ENCODE measurements at places on chromosomes 4 and X.

DNA sequence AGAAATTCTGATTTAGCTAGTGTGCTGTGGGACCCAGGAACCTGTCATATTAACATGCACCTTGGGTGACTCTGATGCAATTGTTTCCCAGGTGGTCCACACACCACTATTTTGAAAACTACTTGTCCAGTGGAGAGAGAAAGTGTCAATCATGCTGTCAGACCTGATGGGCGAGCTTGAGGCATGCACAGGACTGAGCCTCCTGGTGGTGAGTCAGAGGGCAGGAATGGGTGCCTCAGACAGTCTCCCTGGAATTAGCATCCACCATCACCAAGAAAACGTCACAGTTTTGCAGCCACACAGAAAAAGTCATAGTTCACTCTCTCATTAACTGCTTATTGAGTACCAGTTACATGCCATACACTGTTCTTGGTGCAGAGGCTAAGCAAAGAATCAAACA, 181.8 kb upstream of the MAOA start:
- H3K4me3 ChIP-seq: no peak overlapping the region
- DNase-seq: no peak
- no peaks in the 10 kb centered on the region for H3K27me3 ChIP-seq
- no peaks in the 10 kb centered on the region for H3K36me3 ChIP-seq
- no peaks in the 10 kb centered on the region for H3K4me1 ChIP-seq
- H3K27ac ChIP-seq: no peak overlapping the region

- H3K4me1 ChIP-seq: peaks cover 9% of the 10 kb centered on the region
- no peak for DNase-seq
- no peak overlapping the region for H3K27ac ChIP-seq
- H3K27me3 ChIP-seq: no peaks in the 10 kb centered on the region
- no peak overlapping the region for H3K4me3 ChIP-seq
- H3K36me3 ChIP-seq: peaks cover 1% of the 10 kb centered on the region
Observed at GRCh38 chr4:139808808-139809756, 143.5 kb downstream of the MGST2 start.

DNA sequence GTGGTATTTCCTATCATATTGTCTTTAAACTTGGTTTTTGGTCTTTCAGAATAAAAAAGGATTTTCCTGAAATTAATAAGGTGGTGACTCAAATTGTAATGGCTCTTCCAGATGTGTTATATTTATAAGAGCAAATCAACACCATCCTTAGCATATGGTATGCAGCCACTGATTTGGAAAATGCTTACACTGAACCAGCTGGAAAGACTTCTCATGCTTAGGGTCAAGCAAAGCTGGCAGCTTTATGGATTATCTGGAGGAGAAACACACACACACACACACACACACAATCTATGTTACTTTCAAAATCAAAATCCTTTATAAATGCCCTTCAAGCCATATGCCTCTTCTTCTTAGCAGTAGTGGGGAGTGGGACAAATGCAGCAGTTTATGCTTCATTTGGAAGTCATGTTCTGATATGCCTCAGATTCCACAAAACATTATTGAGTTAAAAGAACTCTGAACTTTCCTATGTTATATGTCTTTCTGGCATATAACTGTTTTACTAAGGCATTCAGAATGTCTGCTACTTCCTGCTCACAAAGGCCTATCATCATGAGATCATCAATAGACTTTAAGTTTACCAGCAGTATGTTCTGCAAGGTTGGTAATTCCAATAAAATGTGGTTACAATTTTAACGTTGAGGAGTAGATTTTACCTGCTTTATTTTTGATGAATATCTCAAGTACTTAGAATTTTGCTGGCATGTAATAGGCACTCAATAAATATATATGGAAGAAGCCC, 72.9 kb upstream of the PRDM5 start:
- no peak overlapping the region for H3K27ac ChIP-seq
- peaks cover 6% of the 10 kb centered on the region for H3K27me3 ChIP-seq
- no peak overlapping the region for H3K4me3 ChIP-seq
- no peaks in the 10 kb centered on the region for H3K4me1 ChIP-seq
- H3K36me3 ChIP-seq: peaks cover 2% of the 10 kb centered on the region

DNA sequence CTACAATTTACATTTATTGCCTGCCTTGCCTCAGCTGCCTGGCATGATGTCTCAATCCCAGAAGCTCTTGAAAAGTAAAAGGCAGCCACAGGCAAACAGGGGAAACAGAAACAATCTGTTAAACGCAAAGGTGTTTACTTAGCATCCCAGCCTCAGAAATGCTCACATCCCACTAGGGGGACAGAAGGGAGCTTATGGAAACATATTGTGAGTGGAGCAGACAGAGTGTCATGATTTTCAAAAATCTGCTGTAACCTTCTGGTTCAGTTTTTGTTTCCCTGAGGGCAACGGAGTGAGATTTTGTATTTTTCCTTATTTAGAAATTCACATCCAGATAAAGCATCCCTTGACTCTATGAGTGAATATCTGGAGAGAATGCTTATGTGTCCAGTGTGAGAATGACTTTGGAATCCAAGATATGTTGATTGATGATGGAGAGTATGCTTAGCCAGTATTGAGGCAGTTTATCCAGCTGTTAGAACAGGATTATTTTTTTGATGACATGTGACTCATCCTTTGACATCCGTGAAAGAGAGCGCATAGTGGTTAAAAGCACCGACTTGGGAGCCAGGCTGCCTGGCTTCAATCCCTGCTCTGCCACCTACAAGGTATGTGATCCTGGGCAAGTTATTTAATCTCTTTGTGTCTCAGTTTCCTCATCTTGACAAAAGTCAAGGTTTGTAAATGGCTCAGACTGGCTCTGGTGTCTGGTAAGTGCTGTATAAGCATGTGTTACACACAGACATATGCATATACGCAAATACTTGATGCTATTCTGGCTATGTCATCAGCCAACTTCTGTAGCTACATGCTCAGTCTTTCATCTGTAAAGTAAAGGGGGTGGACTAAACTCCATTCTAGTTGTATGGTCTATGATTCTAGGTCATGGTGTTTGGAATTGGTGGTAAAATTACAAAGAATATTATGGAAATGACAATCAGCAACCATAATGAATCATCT, 381.2 kb downstream of the RAPGEF2 start:
- H3K36me3 ChIP-seq: no peaks in the 10 kb centered on the region
- H3K27me3 ChIP-seq: peaks cover 34% of the 10 kb centered on the region
- H3K4me1 ChIP-seq: peaks cover 10% of the 10 kb centered on the region
- no peak overlapping the region for H3K4me3 ChIP-seq
- no peak for DNase-seq

GRCh38 chrX:13499736-13500135, 69.7 kb upstream of the EGFL6 start:
- no peak overlapping the region for H3K4me3 ChIP-seq
- no peak overlapping the region for H3K27ac ChIP-seq
- DNase-seq: no peak

DNA sequence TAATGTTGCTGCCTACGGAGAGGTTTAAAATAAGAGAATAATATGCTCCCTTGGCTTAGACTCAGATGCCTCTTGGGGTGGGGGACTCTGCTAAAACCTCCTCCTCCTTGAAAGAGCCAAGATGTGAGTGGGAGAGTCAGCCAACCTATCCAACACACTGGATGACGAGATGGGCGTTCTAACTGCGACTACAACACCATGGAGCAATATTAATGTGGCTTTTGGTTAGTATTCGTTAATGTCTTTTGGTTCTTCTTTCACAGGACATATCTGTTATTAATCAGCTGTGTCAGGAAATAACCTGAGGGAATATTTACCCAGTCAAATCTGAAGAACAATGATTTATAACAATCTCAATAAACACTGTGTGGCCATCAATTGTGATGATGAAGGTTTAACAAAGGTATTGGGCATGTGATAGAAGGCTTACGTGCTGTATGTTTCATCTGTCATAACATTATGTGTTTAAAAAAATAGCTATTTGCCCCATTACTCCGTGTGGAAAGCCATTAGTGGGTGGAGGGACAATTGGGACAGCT, 143.5 kb upstream of the FTHL17 start:
- peaks cover 4% of the 10 kb centered on the region for H3K36me3 ChIP-seq
- no peak for DNase-seq
- H3K27ac ChIP-seq: peak overlapping the region; percentile 55

DNA sequence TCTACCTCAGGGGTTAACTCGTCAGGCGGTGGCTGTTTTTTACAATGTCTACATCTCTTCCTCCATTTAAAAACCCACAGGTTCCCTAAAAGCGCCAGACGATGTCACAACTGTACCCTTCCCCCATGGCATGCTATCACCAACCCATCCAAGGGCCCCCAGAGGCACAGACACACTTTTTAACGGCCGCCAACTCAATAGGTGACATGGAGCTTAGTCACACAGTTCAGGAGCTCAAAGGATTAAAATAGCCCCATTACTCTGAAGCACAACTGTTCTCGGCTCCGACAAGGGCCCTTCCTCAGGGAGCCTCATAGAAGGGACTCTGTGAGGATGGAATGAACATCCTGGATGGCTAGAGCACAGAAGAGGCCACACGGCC, 12.4 kb downstream of the SH3KBP1 start:
- H3K27ac ChIP-seq: no peak overlapping the region
- no peaks in the 10 kb centered on the region for H3K36me3 ChIP-seq

GRCh38 chr4:81572402-81572801, 100.7 kb upstream of the RASGEF1B start:
- no peak overlapping the region for H3K4me3 ChIP-seq
- no peak for DNase-seq
- peaks cover 6% of the 10 kb centered on the region for H3K4me1 ChIP-seq
- peaks cover 3% of the 10 kb centered on the region for H3K27me3 ChIP-seq
